ENCODE measurements at places on chromosomes 1 and 21.
A peak's percentile ranks its signal among the peaks of the same experiment; 100 is the strongest.

GRCh38 chr1:228795596-228795995 is 60.3 kb downstream of the RHOU start:
- no peak for DNase-seq

- no peak for DNase-seq
These were observed 39.5 kb upstream of the MYOCOS start for GRCh38 chr1:171582589-171582988.

- DNase-seq = no peak
These were observed 622 bp upstream of the TMPRSS2 start for GRCh38 chr21:41508415-41509144.

GRCh38 chr1:59814180-59814900 is 409 bp upstream of the HOOK1 start:
- DNase-seq = peak; percentile 65

DNA sequence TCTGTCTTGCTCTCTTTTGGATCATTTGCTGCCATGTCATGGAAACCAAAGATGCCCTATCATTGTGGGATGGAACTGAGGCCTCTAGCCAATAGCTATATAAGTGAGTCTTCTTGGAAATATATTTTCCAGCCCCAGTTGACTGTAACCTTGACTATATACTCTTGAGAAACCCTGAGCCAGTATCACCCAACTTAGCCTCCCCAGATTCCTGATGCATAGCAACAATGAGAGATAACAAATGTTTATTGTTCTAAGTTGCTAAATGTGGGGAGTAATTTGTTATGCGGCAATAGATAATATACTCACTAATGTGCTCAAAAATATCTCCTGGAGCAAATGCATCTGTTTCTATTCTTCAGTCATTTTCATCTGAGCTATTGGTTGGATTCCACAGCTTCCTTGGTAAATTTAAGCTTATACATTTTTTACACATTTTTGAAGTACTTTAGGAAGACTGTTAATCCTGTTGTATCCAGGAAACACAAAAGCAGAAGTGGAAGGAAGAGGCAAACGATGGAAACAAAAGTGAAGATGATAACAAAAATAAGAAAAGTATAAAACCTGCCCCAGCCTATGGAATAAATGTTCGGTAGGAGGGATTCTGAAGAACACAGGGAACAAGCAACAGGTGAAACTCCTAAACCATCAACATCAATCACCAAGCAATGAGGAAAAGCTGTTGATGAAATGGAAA is 6.3 kb upstream of the SRRM1 start:
- DNase-seq = no peak

GRCh38 chr1:5658340-5659316 is 333.6 kb downstream of the NPHP4 start:
- DNase-seq = no peak

- no peak for DNase-seq
These were observed 12.0 kb upstream of the TTLL10 start for GRCh38 chr1:1161683-1162079.

GRCh38 chr1:208187499-208188041 is 56.6 kb downstream of the PLXNA2 start:
- DNase-seq = no peak

DNA sequence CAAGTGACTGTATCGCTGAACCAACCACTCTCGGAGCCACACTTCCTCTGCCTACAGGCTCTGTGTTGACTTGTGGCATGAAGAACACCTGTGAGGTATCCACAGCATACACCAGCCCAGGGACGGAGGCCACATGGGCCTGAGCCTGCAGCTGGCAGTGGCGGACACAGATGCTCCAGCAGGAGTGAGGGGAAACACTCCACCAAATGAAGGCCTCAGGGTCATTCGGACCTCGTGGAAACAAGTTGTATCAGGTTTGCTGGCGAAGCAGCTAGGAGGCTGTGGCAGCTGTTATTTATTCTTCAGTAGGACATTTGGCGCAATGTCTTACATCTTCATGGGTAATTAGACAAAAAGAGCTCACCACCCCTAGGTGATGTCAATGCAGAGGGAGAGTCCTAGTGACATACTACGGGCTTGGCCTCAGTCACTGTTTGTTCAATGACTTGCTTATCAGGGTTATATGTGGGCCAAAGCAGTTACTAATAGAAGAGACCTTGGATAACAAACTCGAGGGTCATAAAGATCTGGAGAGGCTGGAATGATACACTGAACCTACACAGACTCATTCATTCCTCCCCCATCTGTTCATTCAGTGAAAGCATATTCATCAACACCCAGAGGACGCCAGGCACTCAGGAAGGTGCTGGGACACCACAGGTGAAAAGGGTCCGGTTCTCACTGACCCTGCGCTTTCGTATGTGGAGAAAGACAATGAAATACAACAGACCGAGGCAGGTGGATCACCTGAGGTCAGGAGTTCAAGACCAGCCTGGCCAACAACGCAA is 11.6 kb upstream of the ETS2 start:
- DNase-seq = no peak

DNA sequence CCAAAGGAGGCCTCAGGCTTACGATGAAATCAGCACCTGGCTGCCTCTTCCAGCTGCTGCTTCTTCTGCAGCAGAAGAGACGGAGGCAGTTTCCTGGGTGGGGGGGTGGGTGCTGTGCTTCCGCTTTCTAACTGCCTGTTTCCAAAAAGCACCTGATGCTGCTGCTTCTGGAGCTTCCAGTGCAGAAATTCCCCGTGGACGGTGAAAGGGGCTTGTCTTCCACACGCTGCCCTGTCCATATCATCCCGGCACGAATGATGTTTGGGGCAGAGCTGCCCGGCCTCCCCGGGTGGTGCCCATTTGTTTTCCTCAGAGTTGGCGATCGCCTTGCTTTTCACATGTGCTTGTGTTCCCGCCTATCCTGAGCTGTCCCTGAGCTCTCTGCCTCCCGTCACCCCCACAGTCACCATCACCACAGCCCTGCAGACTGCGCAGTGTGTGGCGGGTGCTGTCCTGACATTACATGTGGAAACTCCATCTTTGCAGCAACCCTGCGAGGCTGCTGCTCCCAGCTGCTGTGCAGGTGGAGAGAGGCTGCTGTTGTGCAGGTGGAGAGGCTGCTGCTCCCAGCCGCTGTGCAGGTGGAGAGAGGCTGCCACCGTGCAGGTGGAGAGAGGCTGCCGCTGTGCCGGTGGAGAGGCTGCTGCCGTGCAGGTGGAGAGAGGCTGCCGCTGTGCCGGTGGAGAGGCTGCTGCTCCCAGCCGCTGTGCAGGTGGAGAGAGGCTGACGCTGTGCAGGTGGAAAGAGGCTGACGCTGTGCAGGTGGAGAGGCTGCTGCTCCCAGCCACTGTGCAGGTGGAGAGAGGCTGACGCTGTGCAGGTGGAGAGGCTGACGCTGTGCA is 1.8 kb downstream of the TTLL10 start:
- DNase-seq = no peak

- DNase-seq = no peak
These were observed 85.3 kb upstream of the BCL10 start for GRCh38 chr1:85361606-85362296.

GRCh38 chr1:209059981-209060380 is 523.5 kb upstream of the CAMK1G start:
- no peak for DNase-seq

DNA sequence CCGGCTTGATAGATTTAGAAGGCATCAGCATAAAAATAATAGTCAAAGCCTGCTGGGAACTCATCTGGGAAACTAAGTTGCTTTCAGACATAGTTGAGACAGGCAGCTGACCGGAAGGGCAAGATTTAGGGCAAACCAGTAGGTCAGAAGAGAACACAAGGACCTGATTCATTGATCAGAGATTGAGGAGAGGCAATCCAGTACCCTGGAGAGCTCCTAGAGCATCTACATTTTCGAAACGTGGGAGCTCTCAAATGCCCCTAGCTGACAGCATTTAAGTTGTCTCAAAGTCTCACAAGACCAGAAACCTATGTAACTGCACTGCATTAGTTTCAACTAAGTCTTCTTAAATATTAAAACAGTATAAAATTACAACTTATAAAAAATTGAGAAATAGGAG is 22.9 kb upstream of the MTF2 start:
- no peak for DNase-seq

GRCh38 chr1:28869952-28870351 is 44.4 kb upstream of the EPB41 start:
- DNase-seq = no peak

GRCh38 chr1:94329986-94330385 is 88.2 kb upstream of the ABCD3 start:
- no peak for DNase-seq

- DNase-seq = no peak
These were observed 175.1 kb upstream of the CSF3R start for GRCh38 chr1:36657826-36658225.

DNA sequence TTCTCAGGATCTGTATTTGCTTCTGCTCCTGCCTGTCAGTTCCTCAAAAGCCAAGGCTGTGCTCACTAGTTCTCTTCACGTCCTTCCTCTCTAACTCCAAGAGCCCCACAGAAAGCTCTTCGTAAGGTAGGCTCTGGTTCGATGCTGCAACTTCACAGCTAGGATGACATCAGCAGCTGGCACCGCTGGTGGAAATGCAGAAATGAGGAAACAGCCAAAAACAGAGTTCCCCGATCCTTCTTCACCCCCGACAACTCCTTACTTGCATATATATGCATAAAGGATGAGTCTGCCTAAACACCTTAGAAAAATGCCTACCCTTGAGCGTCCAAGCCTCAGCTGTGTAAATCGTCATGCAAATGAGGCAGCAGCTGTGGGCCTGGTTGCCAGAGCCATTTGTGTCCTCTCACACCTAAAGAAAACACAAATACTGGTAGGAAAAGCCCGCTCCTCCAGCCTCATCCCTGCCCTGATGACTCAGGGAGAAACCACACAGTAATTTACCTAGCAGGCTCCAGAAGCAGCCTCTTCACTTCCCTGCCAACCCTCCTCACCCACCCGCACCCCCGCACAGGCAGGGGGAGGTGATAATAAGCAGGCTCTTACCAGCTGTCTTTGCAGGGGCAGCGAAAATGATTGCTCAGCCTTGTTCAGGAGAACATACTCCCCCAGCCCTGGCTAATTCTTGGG is 28.2 kb downstream of the BATF3 start:
- no peak for DNase-seq

GRCh38 chr1:85148524-85149250 is 52.1 kb downstream of the SYDE2 start:
- DNase-seq = no peak

All from stimulated activated CD4-positive, alpha-beta T cell treated with anti-CD3 and anti-CD28 coated beads, Interleukin-2, amount 100 ng/mL, for 48 hours (primary cell).